ENCODE measurements at places on chromosomes 1 and 21.
A peak's percentile ranks its signal among the peaks of the same experiment; 100 is the strongest.

GRCh38 chr1:41611068-41611931 lies 126.8 kb upstream of the EDN2 start:
- no peak for DNase-seq

DNA sequence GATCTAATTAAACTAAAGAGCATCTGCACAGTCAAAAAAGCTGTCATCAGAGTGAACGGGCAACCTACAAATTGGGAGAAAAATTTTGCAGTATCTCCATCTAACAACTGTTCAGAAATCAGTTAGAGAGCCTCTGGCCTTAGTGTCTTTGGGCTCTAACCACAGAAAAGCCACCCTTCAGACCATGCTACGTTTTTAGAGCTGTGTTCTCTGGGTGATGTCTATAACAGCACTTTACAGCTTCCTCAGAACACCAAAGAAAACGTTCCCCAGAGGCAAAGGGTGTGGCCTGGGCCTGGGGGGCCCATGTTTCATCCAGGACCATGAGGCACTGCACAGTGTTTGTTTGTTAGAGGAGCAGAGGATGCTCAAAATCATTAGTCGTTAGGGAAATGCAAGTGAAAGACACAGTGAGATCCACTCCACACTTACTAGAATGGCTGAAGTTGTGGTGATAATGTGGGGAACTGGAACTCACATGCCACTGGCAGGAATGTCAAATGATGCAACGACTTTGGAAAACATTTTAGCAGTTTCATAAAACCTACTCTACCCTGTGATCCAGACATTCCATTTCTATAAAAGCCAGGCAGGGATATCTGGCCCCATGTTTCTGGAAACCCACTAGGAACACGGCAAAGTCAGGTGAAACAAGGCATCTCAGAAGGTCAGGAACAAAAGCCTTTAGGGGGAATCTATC lies 250.4 kb upstream of the HOOK1 start:
- no peak for DNase-seq

- DNase-seq = peak; percentile 30
Observed at GRCh38 chr1:145871994-145872924, 13.4 kb upstream of the PIAS3 start.

- DNase-seq = no peak
Observed at GRCh38 chr1:113818578-113818977, 6.3 kb upstream of the RSBN1 start.

DNA sequence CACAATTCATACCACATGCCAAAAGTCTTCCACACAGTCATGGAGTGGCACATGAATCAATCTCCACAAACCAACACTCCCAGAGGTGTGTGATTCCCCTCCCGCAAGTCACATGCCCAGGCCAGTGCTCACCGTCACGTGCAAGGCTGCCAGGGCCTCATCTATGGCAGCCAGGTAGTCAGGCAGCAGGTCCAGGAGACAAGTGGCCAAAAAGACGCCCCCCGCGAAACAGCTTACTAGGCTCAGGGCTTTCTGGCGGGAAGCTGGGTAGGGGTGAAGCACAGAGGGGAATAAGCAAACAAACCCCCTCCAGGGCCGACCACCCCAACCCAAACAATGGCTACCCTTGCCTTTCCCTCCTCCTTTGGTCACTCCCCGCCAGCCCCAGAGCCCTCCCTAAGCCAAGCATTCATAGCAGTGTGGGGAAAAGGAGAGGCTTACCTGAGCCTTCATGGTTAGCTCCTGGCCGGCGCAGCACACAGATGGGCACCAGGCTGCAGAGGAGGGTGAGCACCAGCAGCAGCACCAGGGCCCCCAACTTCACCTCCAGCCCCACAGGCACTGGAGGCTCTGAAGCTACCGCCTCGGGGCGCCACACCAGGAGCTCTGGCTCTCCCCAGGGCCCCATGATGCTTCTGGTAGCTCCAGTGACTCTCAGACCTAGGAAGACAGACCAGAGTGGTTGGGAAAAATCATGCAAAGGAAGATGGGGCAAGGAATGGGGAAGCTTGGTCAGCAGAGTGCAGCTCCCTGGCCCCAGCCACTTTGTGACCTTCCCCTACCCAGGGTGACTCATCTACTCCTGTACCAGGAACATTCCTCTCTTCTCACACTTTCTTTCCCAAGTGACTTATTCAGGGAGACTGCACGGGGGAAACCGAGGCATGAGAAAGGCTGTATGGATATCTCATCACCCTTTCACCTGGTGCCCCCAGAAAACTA lies 978 bp downstream of the SLC39A1 start:
- no peak for DNase-seq

- DNase-seq = no peak
Observed at GRCh38 chr21:31538816-31539215, 120.7 kb upstream of the SOD1 start.

DNA sequence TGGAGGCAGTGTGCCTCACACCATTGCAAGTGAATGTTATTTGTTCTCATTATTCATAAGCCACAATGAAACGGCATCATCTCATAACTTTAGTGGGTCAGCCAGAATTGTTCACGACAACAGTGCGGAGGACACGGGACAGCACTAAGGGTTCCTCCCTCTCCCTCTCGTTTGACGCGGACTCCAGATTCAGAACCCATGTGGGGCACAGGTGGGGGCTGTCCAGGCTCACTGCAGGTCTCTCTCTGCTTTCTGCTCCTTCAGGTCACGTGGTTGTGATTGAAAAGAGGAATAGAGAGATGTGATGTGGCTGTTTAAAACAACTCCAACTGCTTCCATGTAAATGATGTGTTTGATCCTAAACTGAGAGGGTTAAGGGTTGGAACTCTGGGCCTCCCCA lies 13.5 kb downstream of the RUNX1 start:
- DNase-seq = no peak

GRCh38 chr1:14887764-14888350 lies 265.7 kb upstream of the TMEM51 start:
- DNase-seq = no peak

GRCh38 chr21:16742131-16742641 lies 770.7 kb upstream of the CXADR start:
- DNase-seq = no peak

DNA sequence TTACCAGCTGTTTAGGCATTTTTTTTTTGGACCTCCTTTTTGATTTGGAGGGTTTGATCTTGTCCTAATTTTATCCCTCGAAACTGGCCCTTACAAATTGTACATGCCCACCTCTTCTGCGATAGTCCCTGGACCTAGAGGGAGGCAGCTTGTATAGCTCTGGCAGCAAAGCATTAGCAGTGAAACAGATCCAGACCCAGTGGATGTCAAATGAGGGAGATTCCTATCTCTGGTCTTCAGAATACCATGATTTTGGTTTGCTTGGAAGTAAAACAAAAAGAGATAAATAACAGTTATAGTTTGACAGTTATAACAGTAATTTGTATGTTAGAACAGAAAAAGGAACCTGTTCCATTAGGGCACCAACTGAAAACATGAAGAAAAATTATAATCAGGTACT lies 123.6 kb downstream of the MIS18A start:
- no peak for DNase-seq

GRCh38 chr1:45545019-45545493 lies 5.6 kb upstream of the AKR1A1 start:
- no peak for DNase-seq

DNA sequence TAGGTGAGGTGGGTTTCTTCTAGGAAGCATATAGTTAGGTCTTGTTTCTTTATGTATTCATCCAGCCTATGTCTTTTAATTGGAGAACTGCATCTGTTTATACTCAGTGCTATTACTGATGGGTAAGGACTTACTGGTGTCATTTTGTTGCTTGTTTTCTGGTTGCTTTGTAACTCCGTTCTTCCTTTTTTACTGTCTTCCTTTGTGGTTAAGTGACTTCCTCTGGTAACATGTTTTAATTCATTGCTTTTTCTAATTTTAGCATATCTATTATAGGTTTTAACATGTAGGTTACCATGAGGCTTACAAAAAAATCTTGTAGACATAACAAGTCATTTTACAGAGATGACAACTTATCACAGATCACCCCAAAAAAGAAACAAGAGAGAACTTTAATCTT lies 160.8 kb downstream of the VAV3 start:
- no peak for DNase-seq

DNA sequence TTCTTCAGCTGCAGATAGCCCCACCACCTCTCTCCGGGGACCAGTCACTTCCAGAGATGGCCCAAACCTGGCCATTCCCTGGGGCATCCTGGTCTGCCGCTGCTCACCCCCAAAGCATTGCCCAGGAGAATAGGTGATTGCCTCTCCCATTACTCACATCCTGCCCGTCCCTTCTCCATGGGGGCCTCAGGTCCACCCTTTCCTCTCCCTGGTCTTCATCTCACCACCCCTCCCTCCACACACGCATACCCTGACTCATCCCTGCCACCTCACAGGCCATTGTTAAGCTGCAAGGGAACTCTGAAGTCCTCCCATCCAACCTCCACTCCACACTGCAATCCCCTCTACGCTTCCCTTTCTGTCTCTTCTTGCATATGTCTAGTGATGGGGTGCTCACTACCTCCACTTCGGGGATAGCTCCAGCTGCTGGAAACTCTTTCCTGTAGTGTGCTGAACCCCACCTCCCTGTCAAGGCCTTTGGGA lies at the start of gene PLEKHG5:
Gene PLEKHG5 (minus strand): TSS at position 188 of the 483 bp plus-strand sequence. CDS start 14,096 bp downstream, outside the sequence.
- no peak for DNase-seq

DNA sequence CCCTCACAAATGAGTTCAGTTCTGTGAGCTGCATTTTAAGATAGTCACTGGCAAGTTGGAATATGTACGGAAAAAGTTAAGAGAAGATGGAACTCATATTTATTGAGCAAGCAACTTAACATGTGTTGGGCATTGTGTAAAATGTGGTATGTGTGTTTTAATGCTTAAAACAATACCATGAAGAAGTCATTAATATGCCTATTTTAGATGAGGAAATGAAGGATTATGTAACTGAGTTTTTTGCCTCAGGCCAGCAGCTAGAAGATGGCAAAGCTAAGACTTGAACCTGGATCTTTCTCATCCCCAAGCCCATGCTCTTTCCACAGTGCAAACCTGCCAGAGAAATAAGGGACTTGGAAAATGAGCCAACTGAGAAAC lies 48.9 kb downstream of the SPATA46 start:
- DNase-seq = no peak

DNA sequence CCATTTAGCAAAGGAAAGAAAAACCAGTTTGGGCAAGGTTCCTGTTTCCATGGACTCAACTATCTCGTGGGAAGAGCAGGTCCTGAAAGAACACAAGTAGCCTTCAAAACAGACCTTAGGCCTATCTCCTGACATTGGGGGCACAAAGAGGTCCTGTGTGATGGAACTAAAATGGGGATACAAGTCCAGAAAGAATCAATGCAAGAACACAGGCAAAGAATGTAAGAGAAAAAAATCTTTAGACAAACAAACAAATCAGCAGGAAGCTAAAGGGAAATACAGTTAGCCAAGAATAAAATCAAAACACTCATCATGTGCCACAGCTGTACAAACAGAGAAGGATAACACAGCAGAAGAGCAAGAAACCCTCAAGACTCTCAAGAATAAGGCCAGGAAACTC lies 28.2 kb downstream of the SLC30A10 start:
- no peak for DNase-seq

- no peak for DNase-seq
Observed at GRCh38 chr1:180042988-180043622, 88.5 kb downstream of the CEP350 start.

DNA sequence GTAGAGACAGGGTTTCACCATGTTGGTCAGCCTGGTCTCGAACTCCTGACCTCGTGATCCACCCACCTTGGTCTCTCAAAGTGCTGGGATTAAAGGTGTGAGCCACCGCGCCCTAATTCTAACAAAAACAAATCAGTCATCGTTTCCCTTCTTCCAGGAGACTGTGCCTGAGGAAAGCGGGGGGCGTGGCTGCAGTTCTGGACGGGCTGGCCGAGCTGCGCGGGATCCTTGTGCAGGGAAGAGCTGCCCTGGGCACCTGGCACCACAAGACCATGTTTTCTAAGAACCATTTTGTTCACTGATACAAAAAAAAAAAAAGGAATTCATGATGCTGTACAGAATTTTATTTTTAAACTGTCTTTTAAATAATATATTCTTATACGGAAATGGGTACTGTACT lies 104.2 kb downstream of the WDR4 start:
- no peak for DNase-seq

- no peak for DNase-seq
Observed at GRCh38 chr1:4709641-4710040, 55.2 kb downstream of the AJAP1 start.

DNA sequence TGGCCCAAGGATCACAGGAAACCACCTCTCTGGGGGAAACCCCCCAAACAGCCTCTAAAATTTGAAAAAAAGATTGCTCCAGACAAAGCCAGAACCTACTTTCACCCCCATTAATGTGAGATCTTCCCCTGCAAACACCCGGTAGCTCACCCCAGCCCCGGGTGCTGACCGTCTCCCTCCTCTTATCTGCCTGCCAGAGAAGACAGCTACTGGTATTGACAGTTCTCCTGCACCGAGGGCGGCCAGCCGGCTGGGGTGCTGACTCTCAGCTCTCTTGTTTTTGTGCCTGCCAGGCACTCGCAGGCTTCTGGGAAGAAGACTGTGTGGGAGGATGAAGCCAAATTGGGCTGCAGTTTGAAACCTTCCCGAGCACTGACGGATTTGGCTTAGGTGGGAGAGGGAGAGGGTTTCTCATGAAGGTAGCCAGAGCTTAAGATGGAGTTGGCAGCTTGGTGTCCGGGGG lies 48.2 kb downstream of the RASSF5 start:
- DNase-seq = peak; percentile 16

DNA sequence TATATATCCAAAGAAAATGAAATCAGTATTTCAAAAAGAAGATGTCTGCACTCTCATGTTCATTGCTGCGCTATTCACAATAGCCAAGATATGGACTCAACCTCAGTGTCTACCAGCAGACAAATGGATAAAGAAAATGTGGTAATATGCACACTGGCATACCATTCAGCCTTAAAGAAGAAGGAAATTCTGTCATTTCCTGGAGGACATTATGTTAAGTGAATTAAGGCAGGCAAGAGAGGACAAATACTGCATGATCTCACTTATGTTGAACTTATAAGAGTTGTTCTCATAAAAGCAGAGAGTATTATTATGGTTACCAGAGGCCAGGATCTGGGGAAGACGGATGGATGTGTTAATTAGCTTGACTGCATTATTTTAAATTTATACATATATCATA lies 115.9 kb downstream of the NEGR1 start:
- DNase-seq = no peak

DNA sequence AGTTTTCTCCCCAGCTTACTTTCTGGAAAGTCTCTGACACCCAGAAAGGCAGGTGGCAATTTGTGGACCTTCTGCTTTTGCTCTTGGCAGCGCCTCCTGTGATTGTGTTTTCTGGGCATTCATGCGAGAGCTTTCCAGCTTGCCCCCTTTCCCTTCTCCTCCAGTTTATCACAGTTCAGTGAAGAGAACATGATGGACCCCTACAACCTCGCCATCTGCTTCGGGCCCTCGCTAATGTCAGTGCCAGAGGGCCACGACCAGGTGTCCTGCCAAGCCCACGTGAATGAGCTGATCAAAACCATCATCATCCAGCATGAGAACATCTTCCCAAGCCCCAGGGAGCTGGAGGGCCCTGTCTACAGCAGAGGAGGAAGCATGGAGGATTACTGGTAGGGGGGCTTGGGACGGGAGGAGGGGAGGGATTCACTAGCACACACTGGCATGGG lies 24.3 kb upstream of the IKBKE start:
- no peak for DNase-seq
